Left forelimb (tissue), 1 donor: ENCODE measurements at places on chromosomes 2 and 18.
A peak's percentile ranks its signal among the peaks of the same experiment; 100 is the strongest.

DNA sequence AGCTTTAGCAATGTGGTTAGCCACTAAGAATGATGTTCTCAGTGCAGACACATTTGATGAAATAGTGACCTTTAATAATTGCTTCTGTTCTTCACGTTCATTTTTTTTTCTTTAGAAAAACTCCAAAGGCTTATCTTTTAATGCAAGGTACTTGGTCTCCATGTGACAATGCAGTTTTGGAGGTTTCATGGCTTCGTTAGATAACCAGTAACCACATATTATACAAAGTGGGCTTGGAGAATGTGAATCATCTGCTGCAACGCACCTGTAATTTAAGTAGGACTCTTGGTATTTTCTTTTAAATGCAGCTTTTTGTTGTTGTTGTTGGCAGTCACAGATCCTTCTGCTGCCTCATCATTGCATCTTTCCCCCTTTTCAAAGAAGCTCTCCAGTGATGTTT lies 1606.3 kb downstream of the SUCLG1 start:
- DNase-seq: no peak

DNA sequence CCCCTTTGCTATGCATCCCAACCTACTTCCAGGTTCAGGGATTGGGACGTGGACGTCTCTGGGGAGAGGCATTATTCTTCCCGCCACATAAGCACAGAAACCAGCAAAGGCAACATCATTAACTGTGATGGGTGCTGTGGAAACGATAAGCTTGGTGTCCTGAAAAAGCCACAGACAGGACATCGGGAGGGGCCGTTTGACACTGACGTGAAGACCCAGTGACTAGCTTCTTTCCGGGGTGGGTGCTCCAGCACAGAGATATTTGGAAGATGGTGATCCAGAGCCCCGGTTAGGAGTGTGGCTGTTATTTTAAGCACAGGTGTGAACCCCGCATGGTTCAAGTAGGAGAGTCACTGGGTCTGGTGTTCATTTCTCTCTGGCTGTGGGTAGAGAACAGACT lies 163.8 kb upstream of the HDAC4 start:
- no peak for DNase-seq

GRCh38 chr2:49042488-49042887 lies 111.8 kb downstream of the FSHR start:
- DNase-seq: no peak

GRCh38 chr2:42924418-42924886 lies 132.1 kb upstream of the HAAO start:
- DNase-seq: no peak

DNA sequence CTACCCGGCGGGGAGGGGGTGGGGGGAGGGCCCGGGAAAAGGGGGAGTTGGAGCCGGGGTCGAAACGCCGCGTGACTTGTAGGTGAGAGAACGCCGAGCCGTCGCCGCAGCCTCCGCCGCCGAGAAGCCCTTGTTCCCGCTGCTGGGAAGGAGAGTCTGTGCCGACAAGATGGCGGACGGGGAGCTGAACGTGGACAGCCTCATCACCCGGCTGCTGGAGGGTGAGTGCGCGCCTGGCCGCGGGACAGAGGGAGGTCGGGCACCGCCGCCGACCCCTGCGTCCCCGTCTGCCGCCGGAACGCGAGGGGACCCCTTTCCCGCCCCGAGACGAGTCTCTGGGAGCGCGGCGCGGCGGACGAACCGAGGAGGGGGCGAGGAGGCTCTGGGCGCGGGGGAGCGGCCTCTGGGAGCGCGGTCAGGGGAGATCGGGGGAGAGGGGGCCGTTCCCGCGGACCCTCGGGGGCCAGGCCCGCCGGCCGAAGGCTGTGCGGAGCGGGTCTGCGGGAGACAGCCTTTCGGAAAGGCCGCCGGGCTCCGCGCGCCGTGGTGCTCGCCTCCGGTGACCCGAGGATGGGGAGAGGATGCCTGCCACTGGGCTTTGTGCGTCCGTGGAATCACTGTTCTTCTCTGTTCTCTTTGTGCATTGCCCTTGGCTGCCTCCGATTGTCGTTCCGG lies 463 bp downstream of the PPP1CB start:
- no peak for DNase-seq

GRCh38 chr18:25464227-25464626 lies 112.3 kb upstream of the ZNF521 start:
- no peak for DNase-seq

- no peak for DNase-seq
These were observed 47.5 kb downstream of the NBEAL1 start for GRCh38 chr2:203062126-203062525.

- peak; percentile 87 for DNase-seq
These were observed 60.3 kb upstream of the SP3 start for GRCh38 chr2:174025271-174026121.

DNA sequence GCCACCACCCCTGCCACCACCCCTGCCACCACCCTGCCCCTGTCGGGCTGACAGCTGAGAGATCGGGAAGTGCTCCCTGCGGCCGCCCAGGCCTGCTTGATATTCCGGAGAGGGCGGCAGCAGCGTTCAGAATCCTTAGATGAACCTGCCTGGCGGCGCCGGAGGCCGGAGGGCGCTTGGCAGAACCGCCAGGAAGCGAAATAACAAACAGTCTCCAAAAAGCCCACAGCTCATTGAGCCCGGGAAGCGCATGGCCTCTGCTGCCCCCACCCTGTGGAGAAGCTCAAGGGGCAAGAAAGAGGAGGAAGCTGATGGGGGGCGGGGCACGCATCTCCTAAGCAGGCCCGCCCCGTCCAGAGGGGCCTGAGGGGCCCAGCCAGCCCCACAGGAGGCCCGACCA lies 92.2 kb upstream of the MBOAT2 start:
- DNase-seq: no peak

DNA sequence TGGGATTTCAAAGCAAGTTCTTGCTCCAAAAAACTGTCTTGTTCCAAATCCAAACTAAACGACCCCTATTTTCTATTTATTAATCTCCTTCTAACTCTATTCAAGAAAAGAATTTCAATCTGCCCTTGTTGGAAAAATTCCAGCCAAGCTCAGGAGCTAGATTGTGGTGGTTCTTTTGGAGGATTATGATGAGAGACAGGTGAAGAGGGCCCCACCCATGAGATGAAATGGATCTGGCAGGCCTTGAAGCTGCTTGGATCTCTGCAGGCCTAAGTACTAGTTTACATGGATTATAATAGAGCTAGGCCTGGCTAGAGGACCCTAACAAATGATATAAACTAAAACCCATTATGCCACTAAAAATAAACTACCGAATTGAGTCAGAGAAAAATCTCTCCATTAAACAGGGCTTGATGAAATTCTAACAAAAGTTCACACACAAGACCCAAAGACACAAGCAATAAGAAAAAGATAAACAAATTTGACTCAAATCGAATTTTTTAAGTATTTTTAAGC lies 101.6 kb downstream of the GFPT1 start:
- DNase-seq: no peak

- no peak for DNase-seq
These were observed 182.2 kb downstream of the CMPK2 start for GRCh38 chr2:6683516-6683915.

DNA sequence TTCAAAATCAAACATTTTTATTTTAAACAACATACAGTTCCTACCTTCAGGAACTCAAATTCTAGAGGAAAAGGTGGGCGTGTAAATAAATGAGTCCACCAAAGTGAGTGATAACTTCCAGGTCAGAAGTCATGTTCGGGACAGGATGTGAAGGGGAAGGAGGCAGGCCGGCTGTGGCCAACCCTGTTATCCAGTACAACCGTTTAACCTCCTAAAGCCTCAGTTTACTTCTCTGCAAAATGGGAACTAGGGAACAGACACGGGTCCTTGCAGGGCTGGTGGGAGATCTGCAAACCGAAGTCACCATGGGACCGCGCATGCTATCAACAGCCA lies 373 bp downstream of the EIPR1 start:
- no peak for DNase-seq

GRCh38 chr2:218043100-218043499 lies 26.0 kb upstream of the RUFY4 start:
- no peak for DNase-seq

GRCh38 chr18:31819106-31819924 lies 58.6 kb upstream of the SLC25A52 start:
- DNase-seq: no peak

DNA sequence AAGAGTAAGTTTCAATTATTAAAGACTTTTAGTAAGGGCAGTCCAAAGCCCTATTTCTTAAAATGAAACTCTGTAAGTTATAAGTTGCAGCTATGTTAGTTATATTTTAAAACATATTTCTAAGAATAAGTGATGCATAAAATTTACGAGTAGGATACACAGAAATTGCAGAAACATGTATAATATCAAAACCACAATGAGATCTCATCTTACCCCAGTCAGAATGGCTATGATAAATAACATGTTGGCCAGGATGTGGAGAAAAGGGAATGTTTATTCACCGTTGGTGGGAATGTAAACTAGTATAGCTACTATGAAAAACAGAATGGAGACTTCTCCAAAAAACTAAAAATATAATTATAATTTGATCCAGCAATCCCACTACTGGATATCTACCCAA lies 201.2 kb downstream of the CBLN2 start:
- DNase-seq: no peak
